Omental fat pad (tissue), 4 donors: ENCODE measurements at places on chromosomes 12 and 14. TPM values are rescaled to one million over a fixed set of nuclear protein-coding genes. Genes with fewer than 3 reads are reported as not detected.

- no peak for DNase-seq
Measured at GRCh38 chr12:131737150-131737827, 26.4 kb downstream of the SFSWAP start.

DNA sequence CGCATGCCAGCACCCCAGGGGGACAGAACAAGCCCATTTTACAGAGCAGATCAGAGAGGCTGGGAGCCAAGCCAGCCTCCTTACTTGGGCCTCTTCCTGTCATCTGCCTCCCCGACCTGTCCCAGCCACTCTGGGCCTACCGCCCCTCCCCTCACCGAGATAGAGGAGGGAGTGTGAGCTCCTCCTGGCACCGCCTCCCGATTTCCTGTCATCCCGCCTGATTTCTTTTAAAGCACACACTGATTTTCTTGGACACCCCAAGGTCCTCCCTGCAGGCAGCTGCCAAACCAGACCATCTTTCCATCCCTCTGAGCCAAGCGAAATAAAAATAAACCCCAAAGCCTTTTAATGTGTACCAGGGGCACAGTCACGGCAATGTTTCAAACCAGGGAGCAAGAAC, 108.4 kb downstream of the RFLNA start:
- DNase-seq = no peak

GRCh38 chr14:21026274-21026987, 1.6 kb upstream of the NDRG2 start:
- DNase-seq = no peak

GRCh38 chr12:92796650-92797049, 93.9 kb downstream of the PLEKHG7 start:
- no peak for DNase-seq

GRCh38 chr12:121964813-121965643, 46.6 kb downstream of the CFAP251 start:
- no peak for DNase-seq

- DNase-seq = no peak
Measured at GRCh38 chr14:71011479-71011878, 104.2 kb downstream of the PCNX1 start.

- no peak for DNase-seq
Measured at GRCh38 chr14:58912799-58913432, 275.2 kb downstream of the DACT1 start.

The RAD51AP1 gene
- total RNA-seq = 3.2 TPM

The SERPINA10 gene
- total RNA-seq = not detected

The PPFIA2 gene
- total RNA-seq = 9.1 TPM

The CYP46A1 gene
- total RNA-seq = 2.4 TPM

The ARMH4 gene
- 4.6 TPM for total RNA-seq

The KLHDC1 gene
- total RNA-seq = 2.9 TPM

The PLEK2 gene
- 1.8 TPM for total RNA-seq
